ENCODE measurements at places on chromosomes 3 and 15. TPM values are rescaled to one million over a fixed set of nuclear protein-coding genes. Genes with fewer than 3 reads are reported as not detected.

GRCh38 chr3:153979418-153980251, 141.6 kb upstream of the ARHGEF26 start:
- DNase-seq = no peak

DNA sequence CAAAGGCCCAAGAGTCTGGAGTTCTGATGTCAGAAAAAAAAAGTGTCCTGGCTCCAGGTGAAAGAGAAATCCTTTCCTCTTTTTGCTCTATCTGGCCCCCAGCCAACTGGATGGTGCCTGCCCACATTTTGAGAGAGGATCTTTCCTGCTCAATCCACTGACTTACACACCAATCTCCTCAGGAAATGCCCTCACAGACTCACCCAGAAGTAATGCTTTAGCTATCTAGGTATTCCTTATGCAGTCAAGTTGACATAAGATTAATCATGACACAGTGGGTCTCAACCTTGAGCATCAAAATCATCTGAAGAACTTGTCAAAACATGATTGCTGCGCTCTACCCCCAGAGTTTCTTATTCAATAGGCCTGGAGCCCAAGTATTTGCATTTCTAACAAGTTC, 31.2 kb downstream of the STRIT1 start:
- DNase-seq = no peak

DNA sequence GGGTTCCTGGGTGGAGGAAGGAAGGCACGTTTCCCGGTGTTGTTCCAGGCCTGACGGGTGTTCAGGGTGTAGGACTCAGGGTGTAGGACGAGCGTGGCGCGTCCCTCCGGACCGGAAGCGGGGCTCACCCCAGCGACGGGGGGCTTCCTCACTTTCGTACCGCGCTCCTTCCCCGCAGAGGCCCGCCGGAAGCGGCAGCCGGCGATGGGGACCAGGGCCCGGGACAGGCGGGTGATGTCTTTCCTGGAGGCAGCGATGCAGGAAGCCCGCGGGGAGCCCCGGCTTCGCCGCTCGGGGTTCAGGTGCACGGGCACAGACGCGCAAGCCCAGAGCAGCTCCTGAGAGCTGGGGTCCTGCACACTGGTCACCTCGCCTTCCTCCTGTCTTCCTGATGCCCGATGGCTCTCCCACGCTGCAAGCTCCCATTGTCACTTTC, 13.4 kb downstream of the FOXL2NB start:
- DNase-seq = no peak

DNA sequence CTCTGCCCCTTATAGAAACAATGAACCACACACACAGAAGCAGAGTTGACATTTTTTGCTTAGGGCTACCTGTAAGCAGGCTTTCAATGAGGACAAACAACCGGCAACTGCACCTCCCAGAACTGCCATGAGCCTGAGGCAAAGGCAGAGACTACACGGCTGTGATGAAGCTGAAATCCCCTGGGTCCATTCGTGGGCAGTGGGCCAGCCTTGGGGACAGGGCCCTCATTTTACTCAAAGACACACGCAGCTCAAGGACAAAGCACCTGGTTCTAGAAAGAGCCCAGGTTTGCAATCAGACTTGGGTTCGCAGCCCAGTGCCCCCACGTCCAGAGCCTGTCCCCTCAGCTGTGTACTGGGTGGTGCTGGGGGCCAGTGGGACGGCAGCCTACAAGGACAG, 17.9 kb downstream of the FAM174B start:
- DNase-seq = no peak

DNA sequence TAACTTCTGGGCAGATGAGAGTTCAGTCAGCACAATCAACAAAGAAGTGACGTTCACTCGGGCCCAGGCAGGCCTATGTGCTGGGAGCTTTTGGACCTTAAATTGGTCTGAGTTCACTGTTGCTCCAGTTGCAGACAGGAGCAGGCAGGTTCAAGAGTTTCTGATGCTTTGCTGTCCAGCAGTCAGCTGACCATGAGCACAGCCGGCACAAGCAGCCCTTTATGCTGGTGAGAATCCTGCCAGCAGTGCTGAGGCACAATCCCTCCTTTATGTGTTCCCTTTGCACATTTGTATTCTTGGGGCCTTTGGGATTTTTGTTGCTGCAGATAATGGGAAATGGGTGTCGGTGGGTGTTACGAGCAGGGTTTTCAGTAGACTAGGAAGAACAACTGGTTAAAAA, 81.2 kb upstream of the GOLGA8J start:
- DNase-seq = no peak

DNA sequence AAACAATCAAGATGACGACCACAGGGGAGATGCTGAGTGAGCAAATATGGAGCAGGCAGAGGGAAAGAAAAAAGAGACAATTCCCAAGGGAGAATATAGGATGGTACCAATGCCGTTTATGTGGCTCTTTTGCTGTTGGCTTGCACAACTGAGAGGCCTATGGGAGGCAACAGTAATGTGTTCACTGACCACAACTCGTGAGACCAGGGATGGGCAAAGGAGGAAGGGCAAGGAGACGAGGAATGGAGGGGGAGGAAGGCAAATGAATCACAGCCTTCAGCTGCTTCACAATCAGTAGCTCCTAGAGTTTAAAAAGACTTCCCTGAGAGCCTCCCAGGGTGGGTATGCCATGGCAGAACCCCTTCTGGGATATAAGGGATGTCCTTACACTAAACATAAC, 131.5 kb downstream of the SLC9A9 start:
- DNase-seq = no peak

- DNase-seq = no peak
Measured at GRCh38 chr3:144063306-144063705, 91.7 kb downstream of the DIPK2A start.

DNA sequence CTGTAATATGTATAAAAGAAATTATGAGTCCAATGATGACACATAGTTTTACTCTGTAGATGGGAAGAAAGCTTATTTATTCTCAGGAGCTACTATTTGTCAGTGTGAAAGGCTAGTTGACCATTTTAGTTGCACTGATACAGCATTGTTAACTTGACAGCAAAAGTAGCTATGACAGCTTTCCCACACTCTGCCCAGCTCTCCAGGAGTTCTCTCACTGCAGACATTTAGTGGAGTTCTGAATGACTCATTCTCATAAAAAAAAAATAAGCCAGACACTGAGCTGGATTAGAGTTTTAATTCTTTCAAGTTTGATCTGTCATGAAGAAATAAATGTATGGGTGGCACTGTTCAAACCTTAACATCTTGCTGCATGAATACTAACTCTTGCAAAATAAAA, 77.2 kb upstream of the CFAP20DC start:
- no peak for DNase-seq

DNA sequence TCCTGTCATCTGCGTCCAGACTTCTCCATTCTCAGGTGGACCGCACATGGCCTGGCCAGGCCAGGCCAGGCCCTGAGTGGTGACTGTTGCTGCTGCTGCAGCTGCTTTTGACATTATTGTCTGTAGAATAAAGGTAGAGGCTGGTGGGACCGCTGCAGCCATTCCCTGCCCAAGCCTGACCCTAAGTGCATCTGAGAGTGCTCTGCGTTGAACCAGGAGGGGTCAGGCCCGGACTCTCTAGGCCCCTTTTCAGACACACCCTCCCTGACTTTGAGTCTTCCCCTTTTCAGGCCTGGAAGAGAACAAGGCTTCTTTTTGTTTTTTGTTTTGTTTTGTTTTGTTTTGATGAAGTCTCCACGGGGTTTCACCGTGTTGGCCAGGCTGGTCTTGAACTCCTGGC, 54.6 kb upstream of the FLNB start:
- no peak for DNase-seq

GRCh38 chr3:148651549-148651948, 46.2 kb upstream of the AGTR1 start:
- no peak for DNase-seq

- DNase-seq = no peak
Measured at GRCh38 chr3:63861306-63861705, 2.3 kb downstream of the THOC7 start.

- DNase-seq = no peak
Measured at GRCh38 chr15:65829130-65829764, 37.2 kb upstream of the DENND4A start.

GRCh38 chr3:101458387-101458786, 54.6 kb downstream of the SENP7 start:
- no peak for DNase-seq

GRCh38 chr15:75339531-75340240, 3.8 kb downstream of the COMMD4 start:
- DNase-seq = no peak

DNA sequence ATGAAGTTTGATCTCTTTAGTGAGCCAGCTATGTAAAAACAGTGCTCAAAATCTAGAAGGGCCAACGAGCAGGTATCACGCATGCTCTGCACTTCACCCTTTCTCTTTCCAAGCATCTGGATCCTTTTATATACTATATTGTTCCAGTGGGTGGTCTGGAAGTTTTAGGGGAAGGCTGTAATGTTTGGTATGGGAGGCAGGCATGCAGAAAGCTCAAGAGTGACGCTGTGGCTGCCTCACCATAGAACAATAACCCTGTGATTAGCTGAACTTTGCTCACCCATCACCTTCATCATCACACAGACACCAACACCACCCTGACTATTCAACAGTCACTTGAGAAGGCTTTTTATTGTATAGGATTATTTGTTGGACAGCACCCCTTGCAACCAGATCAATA, 81.6 kb downstream of the FBN1 start:
- DNase-seq = no peak

DNA sequence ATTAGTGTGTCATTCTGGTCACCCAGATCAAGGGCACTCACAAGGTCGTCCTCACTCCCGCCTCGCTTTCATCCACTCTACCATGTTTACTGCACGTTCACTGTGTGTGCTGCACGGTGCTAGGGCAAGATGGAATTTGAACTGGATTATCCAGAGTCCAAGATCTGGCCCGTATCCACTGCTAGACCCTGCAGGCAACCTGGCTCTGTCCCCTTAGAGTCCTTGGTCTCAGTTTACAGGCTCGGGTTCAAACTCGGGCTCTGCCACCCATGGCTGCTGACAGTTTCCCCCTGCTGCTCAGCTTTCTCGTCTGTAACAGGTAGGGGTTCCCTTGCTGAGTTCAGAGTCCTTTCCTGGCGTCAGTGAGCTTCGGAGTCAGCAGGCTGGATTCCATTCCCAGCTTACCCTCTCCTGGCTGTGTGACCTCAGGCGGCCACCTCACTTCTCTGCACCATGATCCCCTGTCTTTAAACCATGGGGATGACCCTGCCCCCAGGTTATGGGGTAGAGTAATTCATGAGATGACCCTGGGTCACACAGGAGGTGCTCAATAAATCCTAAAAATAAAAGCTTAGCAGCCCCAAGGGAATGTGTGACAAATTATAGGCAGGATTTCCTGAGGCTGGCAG, 79.6 kb upstream of the SLC6A6 start:
- DNase-seq = no peak

DNA sequence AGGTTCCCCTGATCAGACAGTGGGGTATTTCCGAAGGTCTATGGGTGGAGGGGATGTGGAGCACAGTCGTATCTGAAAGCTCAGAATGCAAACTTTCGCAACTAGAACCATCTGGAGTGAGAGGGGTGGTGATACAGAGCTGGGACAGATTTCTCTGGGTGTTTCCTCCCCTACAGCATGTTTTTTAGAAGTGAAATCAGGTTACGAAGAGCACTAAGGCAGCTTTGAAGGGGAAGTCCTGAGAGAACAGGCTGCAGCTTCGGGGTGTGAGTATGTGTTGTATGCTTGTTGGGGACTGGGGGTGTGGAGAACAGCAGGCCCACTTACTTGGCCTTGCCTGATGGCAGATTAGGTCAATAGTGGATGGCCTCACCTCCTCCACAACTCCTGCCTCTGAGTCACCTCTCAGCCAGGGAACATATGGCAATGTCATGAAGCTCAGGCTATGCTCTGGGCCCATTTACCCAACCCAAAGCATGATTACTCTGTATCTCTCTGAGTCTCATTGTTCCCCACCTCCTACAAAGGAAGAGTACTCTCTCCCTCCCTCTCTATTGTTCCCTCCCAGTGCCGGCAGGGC, 107.2 kb upstream of the RASGRP1 start:
- no peak for DNase-seq

GRCh38 chr15:100638177-100638730, 35.9 kb downstream of the ASB7 start:
- no peak for DNase-seq

- no peak for DNase-seq
Measured at GRCh38 chr3:124131580-124131979, 139.7 kb upstream of the ROPN1 start.

- DNase-seq = no peak
Measured at GRCh38 chr3:10845839-10846656, 30.0 kb downstream of the SLC6A11 start.

GRCh38 chr3:134179508-134179907, 71.2 kb downstream of the RYK start:
- no peak for DNase-seq

DNA sequence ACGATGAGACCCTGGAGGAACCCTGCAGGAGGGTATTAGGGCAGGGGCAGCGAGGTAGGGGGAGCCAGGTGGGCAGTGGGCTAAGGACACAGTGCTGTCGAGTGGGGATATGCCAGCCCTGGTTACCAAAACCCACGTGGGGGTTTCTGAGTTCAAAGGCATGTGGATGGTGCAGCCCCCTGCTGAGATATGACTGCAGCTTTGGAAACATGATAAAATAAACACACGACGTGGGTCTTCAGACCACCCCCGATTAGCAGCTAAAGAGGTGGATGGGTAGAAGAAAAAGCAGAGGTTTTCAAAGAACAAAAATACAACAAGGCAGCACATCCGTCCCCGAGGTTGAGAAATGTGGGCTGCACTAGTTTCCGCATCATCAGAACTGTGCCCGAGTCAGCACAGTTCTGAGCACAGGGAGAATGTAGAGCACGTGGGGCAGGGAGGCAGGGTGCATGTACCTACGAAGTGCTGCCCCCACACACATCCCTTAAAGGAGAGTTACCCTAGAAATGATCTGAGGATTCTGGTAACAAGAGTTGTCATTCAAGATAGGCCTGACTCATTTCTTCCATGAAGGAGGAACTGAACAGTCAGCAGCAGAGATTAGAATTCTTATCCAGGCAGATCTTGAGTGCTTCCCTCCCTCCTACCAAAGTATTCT, 121.3 kb downstream of the RPLP1 start:
- DNase-seq = no peak

NEK10 gene
- total RNA-seq = 1.4 TPM

OCA2 gene
- 1.4 TPM for total RNA-seq

C3orf52 gene
- 11.9 TPM for total RNA-seq

SLITRK3 gene
- total RNA-seq = 0.12 TPM

CYP1A2 gene
- not detected for total RNA-seq

CPNE9 gene
- total RNA-seq = 0.59 TPM

IGSF10 gene
- 10.8 TPM for total RNA-seq

ZNF662 gene
- not detected for total RNA-seq

ACOX2 gene
- total RNA-seq = 5.6 TPM

PPP1R14D gene
- 0.70 TPM for total RNA-seq

TRAT1 gene
- total RNA-seq = not detected

Data from type B pancreatic cell (in vitro differentiated cells).